Muscle of back (tissue), 13 donors: ENCODE measurements at places on chromosomes 1 and 21.

GRCh38 chr1:159934136-159935039 lies 9.1 kb upstream of the TAGLN2 start:
- no peak for DNase-seq

DNA sequence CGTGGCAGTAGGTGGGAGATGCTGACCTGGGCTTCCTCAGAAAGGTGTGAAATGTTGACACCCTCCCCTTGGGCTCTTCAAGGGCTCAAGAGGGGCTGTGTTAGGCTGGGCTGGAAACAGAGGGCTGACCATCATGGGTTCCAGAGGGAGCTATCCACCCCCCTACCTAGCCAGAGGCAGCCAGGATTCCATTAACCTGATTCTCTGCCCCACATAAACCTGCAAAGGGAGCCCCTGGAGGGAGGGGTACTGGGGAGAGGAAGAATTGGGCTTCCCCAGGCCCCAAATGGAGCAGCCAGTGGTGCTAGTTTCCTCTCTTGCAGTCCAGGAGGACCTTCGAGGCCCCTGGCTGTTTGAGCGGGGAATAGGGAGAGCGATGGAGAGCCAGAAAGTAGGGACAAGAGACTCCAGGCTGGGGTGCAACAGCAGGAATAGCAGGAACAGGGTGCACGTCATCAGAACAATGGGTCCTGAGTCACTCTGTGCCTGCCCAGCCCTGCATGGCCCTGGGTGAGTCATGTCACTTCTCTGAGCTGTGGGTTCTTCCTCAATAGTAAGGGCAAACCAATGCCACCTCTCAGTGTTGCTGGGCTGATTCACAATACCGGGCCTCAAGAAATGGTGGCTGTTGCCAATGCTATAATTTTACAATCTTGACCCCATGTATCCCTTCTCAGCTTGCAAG lies 121.2 kb downstream of the EPHB2 start:
- DNase-seq: no peak

DNA sequence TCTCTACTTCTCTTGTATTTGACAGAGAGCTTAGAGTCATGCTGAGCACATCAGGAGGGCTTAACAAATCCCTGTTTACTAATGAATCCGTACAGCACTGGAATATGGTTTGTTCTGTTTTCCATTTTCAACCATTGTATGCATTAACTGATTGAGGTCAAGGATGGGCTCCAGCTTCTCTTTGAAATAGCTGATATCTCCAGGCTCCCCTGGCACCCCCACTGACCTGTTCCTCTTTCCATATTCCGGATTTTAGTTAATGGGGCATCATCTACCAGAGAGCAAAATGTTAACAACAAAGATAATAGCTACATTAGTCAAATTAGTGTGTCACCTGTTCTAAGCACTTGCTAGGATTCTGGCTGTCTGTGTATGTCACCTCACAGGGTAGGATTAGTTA lies 57.6 kb downstream of the NENF start:
- DNase-seq: no peak

DNA sequence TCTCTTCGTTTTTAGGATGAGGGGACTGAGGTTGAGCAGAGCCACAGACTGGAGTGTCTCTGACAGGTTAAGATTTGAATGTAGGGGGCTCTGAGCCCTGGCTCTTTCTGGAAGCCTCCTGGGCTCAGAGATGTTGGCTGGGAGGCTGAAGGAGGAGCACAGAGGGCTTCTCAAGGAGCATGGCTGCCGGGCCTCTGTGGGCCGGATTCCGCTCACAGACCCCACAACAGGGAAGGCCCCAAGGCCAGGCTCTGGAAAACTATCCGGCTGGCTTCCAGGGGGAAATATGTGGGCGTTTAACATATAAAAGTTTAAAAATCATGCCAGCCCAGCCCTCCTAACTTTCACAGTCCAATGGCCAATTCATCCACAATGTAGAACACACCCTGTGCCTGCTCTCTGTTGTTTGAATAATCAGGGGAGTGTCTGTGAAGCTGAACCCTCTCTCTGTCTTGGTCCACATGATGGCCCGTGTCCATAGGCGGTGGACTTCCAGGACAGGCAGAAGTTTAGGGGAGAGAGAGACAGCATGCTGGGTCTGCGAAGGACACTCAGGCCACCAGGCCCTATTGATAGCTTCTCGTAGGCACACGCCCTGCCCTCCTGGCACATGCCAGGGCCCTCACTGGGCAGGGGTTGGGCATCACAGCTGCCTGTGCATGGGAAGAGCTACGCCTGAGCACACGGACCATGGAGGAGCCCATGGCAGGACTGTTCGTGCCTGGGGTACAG lies 10.8 kb downstream of the OBSCN start:
- no peak for DNase-seq

- no peak for DNase-seq
Observed at GRCh38 chr1:87786861-87787545, 458.3 kb downstream of the LMO4 start.

DNA sequence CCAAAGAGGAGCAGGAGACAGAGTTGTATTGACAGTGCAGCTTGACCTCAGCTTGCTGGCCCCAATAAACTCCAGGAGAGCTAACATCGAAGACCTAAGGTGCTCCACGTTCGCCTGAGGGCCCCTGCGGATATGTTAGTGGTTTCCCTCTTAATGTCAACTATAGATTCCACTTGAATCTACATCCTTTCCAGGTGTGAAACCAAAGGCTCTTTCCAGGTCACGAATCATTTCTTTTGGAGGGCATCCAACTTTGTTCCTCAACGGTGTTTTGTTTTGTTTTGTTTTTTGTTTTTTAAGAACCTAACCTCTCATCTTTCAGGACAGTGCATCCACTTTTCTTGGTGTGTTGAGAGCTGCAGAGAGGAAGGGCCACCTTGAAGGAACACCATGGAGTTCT lies 267.6 kb upstream of the SGIP1 start:
- DNase-seq: no peak

DNA sequence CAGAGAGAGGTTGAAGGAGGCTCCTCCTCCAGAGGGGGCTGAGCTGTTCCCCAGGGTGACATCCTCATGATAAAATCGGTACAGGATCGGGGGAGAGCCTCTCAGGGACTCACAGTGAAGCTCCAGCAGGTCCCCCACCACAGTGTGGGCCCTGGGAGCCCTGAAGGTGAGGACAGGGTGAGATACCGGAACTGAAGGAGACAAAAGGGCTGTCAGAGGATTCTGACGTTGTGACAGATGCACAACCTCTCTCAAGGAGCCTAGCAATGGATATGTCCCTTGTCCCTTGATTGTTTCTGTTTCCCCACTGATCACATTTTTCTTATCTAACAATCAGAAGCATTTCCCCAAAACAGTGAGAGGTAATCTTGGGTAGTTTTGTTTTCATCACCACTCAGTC lies 5.2 kb downstream of the FCRL3 start:
- no peak for DNase-seq

DNA sequence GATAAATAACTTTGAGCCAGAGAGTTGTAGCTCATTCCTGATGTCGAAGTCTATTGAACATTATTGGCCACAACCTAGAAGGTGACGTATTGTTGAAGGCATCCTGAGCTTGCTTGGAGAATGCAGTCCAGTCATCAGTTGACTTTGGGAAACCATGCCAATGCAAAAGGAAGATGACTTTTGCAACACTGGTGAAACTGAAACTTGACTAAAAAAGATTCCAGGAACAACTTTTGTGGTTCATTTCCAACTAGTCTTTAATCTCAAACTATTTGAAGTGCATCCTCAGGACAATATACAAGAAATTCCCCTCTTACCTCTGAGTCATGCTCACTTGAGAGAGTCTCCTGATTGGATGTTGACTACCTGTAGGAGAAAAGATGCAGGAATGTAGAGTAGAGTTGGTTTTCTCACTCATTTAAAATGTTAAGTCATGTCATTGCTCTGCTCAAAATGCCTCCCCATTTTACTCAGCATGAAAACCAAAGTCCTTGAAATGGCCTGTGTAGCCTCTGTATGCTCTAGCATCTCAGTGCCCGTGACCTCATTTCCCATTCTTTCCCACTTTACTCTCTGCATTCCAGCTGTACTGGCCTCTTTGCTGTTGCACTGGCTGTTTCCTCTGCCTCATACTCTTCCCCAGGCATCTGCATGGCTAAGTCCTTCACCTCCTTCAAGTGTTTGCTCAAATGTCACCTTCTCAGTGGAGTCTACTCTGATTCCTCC lies 24.4 kb upstream of the LEPR start:
- no peak for DNase-seq

DNA sequence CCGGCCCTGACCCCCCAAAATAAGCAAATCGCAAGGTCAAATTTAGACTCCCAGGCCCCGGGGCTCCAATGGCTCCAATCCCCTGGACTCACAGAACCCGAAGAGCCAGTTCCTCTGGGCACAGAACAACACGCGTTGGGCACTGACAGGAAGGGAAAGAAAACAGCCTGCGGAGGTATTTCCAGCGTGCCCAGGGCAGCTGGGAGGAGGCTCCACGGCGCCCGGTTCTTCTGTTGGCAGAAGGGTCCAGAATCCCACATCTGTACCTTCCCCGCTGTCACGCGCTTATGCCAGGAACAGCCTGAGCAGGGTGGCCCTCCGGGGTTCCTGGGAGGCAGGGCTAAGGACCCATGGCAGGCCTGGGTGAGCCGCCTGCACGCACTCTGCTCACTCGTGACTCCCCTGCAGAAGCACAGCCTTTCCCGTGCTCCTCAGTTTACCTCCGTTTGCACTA lies 85.5 kb downstream of the RIPK4 start:
- no peak for DNase-seq

- DNase-seq: no peak
Observed at GRCh38 chr1:59502009-59502691, 205.3 kb downstream of the FGGY start.

- DNase-seq: no peak
Observed at GRCh38 chr1:198837278-198838021, 198.6 kb downstream of the PTPRC start.

- no peak for DNase-seq
Observed at GRCh38 chr21:21216047-21216446, 217.8 kb downstream of the NCAM2 start.

DNA sequence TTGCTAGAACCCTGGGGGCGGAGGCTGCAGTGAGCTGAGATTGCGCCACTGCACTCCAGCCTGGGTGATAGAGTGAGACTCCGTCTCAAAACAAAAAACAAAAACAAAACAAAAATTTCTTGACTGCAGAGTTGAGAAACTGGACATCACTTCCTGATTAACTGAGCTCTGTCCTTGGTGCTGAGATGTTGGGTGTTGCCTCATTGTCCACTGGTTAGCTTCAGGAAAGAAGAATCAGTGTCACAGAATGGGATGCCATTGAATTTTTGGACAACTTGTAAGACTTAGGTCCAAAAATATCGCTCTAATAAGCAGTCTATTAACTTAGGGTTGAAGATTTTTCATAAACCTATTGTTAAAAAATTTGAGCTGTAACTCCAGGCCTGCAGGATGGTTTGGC lies 23.8 kb upstream of the KCNA10 start:
- peak; percentile 62 for DNase-seq

GRCh38 chr1:209705033-209705598 lies 470 bp downstream of the HSD11B1 start:
- DNase-seq: no peak

DNA sequence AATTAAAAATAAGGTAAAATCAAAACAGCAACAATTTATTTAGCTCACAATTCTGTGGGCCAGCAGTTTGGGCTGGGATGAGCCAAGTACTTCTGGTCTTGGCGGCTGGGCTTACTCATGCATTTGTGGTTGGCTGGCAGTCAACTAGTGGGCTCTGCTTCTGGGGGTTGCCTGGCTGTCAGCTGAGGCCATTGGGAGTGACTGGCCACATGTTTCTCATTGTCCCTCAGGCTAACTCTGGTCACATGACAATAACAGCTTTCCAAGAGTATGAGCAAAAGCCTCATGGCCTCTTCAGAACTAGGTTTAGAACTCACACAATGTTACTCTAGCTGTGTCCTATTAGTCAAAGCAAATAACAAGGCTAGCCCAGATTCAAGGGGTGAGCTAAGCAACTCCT lies 15.6 kb upstream of the CHIA start:
- peak; percentile 6 for DNase-seq

GRCh38 chr1:44720281-44720680 lies 10.7 kb downstream of the RNU5D-1 start:
- no peak for DNase-seq

DNA sequence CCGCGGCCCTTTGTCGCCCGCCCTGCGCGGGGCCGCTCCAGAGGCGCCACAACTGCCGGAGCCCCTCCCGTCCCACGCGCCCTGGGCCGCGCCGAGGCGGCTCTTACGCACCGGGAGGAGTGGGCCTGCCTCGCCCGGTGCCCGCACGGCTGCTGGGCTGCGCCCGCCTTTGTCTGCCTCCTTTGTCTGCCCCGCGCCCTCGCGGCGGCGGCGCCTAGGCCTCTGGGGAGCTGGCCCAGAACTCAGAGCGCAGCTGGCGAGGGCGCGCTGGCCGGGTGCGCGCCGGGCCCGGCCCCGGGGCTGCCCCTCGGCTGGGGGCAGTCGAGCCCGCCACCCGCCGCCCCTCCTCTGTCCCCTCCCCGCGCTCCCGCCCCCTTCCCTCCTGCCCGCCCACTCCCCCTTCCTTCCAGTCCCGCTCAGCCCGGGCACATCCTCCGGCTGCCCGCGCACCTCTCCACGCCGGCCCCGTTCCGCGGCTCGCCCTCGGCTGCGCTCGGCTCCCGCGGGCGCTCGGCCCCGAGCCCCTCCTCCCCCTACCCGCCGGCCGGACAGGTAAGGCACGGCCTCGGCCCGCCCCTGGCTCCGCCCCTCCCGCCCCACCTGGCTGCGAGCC lies at the start of gene DRAXIN:
TSS of gene DRAXIN (plus strand) at position 409 of the 613 bp plus-strand sequence. CDS start 14,549 bp downstream, outside the sequence.
- DNase-seq: no peak

DNA sequence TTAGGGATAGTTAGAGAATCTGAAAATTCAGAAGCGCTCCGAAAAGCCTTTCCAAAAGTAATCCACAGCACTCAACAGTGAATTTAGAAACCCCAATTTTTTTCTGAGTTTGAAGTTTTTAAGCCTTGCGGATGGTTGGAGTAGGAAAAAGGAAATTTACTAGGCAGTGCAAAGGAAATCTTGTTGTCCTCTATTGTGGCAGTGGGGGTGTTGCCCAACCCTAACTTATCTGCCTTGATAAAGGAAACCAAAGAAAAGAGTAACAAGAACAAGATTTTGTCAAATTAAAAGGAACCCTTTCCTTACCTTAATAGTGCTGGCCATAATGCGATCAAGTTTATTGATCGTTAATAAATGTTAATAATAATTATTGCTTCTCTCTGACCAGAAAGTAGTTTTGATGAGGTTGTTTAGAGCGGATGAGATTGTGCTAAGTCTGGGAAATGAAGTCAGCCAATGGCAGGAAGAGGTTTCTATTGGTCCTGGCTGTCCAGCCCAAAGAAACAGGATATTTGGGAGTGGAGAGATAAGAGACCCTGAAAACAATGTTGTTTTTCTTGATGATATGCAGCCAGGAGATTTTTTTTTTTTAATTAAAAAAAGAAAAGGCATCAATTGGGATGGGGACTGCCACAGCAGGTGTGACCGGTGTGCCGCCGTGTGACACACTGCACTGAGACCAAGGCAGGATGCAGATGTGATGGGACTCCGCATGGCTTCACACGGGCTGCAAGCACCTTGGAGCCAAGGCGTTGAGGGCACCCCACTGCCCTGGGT lies at the start of gene ERG:
TSS of gene ERG (minus strand) at position 421 of the 777 bp plus-strand sequence. CDS start at position 324, 97 bp downstream.
- no peak for DNase-seq

GRCh38 chr1:197715806-197716205 lies 59.5 kb downstream of the DENND1B start:
- DNase-seq: no peak

DNA sequence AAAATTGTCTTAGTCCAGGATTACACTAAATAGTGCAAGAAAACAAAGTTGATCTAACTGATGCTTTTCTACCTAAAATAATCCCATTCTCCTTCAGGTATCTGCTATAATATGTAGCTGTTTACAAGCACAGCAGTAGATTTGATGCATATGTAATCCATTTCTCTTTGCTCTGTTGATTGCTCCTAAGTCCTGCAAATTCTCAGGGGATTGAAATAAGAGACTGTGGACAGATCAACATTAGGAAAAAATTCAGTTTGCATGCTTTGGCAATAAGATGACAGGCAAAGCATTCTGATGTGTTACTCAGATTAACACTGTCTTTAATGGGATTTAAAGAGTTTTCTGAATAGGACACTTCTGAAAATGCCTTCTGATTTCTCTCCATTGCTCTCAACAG lies 34.7 kb downstream of the RNF11 start:
- DNase-seq: peak; percentile 18
